ENCODE measurements at places on chromosomes 5 and 9.
A peak's percentile ranks its signal among the peaks of the same experiment; 100 is the strongest.

GRCh38 chr5:178125253-178125906, 5.4 kb upstream of the RMND5B start:
- no peak for DNase-seq

DNA sequence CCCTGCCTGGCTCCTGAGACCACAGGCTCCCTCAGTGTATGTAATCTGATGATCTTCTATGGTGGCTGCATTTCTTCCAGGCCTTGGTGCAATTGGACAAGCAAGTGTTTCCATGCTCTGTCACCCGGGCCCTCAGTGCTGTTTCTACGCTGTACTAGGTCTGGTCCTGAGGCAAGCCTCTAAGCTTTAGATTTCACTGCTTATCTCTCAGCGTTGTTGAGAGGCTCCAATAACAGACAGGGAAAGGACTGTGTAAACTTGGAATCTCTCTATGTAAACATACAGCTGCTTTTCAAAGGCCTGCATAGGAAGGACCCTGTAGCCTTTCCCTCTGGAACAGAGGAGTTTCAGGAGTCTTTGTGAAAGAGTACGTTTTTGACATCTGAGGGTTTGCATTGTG, 38.6 kb upstream of the NFIB start:
- no peak for DNase-seq

DNA sequence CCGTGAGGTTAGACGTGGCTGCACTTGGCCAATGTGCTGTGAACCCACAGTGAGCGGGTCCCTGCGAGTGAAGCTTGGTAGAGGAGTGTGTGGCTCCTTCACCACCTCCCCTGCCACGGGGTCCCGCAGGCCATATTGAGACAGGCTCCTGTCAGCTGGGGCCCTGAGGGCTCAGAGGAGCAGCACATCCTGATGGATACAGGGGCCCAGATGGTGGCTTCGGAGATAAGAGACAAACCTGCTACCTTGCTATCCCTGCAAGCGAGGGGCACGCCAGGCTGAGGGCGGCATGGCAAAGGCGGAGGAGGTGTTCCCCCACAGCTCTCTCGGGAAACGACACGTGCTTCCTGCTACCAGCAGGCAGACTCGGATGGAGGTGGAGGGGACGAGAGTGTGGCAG, 33.1 kb downstream of the SLC6A3 start:
- DNase-seq, result no peak

- no peak for DNase-seq
Measured at GRCh38 chr9:20693068-20693467, 9.0 kb downstream of the FOCAD start.

- no peak for DNase-seq
Measured at GRCh38 chr5:178548746-178549145, 41.4 kb downstream of the COL23A1 start.

DNA sequence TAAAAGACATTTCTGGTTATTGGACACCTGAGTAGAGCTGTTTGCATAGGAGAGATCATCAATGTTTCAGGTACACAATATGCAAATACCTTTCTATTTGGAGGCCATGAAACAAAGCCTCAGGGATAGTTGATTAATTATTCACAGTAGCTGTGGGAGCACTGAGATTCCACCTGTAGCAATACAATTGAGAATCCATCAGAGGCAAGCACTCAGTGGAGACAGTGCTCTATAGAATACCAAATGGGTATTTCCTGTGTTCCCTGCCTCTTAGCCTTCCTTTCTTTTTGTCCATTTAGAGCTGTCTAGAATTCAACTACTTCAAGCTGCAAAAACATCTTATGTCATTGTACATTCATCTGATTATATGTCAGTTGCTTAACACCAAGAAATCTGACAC, 1754.0 kb upstream of the ACO1 start:
- no peak for DNase-seq

- DNase-seq, result no peak
Measured at GRCh38 chr5:8458038-8458383, 589.1 kb downstream of the MTRR start.

DNA sequence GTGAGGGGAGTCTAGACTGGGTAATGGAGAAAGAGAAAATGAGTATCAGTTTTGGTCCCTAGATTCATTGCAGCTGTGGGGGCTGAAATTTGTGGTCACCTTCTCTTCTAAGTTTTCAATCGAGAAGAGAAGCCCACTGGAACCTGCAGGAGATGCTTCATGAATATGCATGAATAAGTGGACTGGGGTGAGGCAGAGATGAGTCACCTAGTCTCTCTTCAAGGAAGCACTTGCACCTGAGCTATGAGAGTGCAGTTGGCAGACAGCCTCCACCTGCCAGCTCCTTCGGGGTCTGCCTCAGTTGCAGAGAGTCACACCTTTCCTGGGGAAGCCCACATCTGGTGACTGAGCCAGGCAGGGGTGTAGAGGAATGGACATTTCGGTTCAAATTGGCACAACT, 69.1 kb downstream of the ZNF366 start:
- no peak for DNase-seq

DNA sequence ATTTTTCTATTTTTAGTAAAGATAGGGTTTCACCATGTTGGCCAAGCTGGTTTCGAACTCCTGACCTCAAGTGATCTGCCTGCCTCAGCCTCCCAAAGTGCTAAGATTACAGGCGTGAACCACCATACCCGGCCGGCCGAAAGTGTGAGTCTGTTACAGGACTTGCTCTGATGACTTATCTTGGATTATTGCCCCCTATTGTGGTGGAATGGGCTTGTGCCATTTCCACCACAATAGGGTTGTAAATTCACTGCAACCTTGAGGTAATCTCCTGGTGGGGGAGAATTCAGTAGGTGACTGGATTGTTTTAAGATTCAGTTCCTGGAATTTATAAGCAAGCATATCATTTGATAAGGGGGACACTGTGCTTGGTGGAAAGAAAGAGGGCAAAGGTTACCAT, 15.0 kb upstream of the HMGCR start:
- DNase-seq, result no peak

DNA sequence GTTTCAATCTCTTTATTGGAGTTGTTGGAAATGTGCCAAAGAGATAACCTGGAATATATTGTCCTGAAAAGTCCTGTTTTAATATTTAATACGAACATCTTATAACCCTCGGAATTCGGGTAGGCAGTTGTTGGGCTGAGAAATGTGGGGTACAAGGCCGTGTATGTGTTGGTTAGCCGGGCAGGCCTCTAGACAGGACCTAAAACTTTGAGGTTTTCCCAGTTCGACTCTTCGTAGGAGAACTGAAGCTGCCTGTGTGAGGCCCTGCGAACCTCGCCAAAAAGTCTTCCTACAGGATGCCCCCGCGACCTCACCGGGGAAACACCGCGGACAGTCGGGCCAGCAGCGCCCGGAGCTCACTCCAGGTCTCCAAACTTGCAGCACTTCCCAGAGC, 583 bp upstream of the TJP2 start:
- no peak for DNase-seq

DNA sequence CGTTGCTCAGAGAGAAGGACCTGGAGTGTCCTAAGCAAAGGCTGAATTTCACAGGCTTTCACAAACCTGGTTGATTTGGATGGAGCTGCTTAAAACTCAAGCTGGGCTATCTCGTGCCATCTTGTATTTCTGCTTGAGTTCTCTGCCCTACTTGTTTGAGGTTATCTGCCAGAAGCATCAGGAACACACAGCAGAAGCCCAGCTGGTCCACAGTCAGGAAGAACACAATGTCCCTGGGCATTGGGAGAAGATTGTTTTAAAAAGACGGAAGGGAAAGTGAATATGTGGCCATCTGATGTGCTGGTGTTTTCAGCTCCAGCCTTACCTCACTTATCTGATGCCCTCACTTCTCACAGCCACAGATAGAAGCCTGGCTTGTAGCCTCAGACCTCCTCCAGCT, 32.9 kb upstream of the SLC36A1 start:
- no peak for DNase-seq

DNA sequence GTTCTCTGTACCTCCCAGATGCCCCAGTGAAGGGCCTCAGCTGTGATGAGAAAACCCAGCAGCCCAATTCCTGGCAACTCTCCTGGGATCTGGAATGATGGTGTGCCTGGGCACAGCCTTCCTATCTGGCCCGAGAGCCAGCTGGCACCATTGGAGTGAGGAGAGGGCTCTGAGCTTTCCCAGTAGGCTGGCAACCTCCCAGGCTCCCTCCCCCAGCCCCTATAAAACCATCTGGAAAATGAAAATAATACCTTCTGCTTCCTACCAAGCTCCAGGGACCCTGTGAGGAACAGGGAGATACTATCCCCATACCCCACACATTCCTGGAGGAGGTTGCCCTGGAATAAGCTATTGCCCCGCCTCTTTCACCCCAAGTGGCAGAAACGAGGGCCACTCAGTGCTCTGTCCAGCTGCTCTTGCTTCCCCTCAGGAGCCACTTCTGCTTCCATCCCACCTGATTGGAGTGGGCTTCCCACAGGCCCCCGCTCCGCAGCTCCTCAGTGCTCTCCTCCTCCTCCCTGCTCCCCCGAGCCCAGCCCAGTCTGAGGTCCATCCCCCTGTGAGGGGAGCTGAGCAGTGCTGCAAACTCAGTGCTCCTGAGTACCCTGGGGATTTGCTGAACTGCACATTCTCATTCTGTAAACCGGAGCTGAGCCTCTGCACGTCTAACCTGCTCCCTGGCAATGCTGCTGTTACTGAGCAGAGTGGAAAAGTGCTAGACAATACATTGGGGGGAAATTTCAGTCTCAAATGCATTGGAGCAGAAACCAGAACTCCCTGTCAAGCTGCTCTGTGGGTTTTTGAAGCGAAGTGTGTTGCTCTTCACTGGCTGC, 74.7 kb downstream of the THBS4 start:
- DNase-seq, result no peak

GRCh38 chr5:178337334-178337741, 104.7 kb upstream of the PHYKPL start:
- DNase-seq, result no peak

- DNase-seq, result no peak
Measured at GRCh38 chr5:159645179-159645846, 271.0 kb upstream of the ADRA1B start.

- DNase-seq, result no peak
Measured at GRCh38 chr9:115209601-115210306, 91.8 kb upstream of the TNC start.

- no peak for DNase-seq
Measured at GRCh38 chr5:63572740-63573139, 389.5 kb downstream of the HTR1A start.

- DNase-seq, result no peak
Measured at GRCh38 chr5:27472000-27472763, 433.8 kb upstream of the CDH9 start.

GRCh38 chr9:97188545-97188944, 118.9 kb upstream of the CCDC180 start:
- DNase-seq, result no peak

DNA sequence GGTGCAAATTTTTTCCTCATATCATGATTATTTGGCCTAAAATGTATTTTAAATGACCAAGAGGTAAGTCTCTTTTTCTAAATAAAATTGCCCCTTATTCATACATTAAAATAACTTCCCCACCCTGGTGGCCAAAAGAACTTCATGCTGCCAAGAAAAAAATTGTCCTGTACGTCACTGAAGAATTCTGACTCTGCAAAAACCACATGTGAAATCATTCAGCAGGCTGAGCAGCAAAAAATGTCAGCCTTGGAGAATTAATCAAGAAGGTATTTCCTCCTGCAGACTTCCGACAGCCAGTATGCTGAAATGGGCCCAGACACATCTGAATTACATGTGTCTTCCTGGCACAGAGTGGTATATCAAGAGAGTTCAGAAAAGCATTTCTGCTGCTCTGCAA, 94.6 kb upstream of the HMHB1 start:
- no peak for DNase-seq

GRCh38 chr5:126525630-126526245, 69.3 kb downstream of the ALDH7A1 start:
- no peak for DNase-seq

GRCh38 chr5:147068998-147069397, 165.8 kb upstream of the STK32A start:
- no peak for DNase-seq

DNA sequence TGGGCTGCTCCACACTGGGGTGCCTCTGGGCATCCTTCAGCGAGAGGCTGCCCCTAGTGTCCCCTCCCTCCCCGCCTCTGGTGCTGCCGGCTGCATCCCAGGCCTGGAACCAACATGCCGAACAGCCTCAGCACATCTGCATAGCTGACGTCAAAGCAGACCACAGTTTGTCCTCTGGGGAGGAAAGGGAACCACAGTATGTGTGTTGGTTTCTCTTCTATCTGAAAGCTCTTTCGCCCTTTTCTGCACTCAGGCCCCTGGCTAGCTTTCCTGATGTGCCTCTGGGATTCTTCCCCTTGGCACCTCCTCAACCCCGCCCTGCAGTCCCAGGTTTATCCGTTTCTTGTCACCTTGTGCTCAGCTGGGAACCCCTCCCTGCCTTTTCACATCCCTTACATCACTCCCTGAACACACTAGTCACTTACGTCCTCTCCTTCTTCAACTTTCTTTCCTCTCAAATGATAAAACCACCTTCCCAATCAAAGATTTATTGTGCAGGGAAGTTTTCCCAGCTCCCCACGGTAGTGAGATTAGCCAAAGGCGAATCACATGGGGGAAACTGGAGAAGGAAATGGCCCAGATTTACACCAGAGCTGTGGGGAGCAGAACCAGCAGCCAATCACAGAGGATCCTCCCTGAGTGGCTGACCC, 35.5 kb upstream of the B4GALT1 start:
- peak; percentile 3 for DNase-seq

DNA sequence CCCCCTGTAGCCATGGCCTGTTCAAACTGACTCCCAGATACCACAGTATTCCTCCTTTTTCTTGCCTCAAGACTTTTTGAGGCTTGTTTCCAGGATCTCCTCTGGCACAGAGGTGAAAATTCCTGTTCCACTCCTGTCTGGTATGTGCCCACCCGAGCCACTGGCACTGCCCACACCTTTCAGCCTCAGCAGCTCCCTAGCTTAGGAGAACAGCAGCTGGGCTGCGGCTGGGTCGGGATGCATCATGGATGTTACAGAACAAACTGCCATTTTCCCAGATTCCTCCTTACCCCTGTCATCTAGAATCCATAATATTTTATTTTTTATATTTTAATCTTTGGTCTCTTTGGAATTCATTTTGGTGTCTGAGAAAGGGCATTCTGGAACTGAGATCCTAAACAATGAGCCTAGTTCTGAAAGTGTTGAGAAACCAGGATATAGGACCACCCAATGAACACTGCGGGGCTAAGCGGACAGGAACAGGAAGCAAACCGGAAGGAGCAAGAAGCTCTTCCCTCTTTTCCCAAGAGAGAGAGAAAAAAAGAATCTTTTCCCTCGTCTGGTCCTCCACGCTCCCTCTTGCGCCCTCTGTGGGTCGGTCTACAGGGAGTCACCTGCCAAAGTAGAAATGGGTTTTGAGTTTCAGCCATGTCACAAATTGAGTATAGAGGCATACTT, 12.5 kb downstream of the OR2S2 start:
- peak; percentile 70 for DNase-seq

DNA sequence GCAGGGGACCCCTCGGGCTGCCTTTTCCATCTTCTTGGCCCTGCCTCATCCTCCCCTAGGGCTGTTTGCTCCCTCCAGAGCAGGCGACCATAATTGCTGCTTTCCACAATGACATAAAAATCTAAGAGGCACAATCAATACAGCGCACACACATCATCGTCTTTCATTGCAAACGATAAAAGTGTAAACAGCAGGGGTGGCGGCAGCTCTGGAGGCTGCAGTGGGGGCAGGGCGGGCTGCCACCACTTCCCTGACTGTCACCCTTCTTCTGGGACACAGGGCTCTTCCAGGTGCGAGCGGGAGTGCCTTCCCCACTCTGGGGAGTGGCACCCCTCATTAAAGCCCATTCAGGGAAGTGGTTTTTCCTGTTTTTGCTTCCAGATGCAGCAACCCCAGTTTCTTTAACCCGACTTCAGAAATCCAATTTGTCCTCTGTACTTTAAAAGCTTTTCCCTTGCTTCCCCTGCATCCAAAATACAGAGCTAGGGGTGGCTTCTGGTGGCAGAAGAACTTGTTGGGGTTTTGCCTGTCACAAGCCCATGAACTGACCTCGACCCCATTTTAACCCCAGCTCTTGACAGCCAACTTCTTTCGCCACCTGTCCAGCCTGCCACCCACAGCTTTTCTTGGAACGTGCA, 45.7 kb downstream of the TSPAN17 start:
- DNase-seq, result no peak

Data from activated CD4-positive, alpha-beta T cell treated with anti-CD3 and anti-CD28 coated beads, Interleukin-2, amount 50 U/mL, for 1 hour (primary cell).